ENCODE measurements at places on chromosomes 7 and 10. TPM values are rescaled to one million over a fixed set of nuclear protein-coding genes. Genes with fewer than 3 reads are reported as not detected.

GRCh38 chr7:116922545-116922944 is 30.8 kb upstream of the ST7 start:
- DNase-seq = no peak

DNA sequence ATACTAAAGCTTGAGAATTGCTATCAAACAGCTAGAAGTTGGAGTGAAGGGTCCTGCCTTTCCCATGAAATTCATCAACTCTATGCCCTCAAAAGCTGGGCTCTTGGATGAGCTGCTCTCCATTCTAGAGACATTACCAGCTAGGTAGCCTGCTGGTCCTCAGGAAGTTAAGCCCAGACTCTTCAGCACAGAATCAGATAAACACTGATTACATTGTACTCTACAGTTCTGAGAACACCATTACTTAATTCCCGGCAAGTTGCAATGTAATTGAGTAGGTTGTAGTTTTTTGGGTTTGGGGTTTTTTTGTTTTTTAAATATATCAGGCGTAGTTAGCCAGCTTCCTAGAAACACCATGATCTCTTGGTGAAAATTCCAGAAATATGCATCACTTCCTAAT is 84.1 kb upstream of the PIK3CG start:
- DNase-seq = no peak

DNA sequence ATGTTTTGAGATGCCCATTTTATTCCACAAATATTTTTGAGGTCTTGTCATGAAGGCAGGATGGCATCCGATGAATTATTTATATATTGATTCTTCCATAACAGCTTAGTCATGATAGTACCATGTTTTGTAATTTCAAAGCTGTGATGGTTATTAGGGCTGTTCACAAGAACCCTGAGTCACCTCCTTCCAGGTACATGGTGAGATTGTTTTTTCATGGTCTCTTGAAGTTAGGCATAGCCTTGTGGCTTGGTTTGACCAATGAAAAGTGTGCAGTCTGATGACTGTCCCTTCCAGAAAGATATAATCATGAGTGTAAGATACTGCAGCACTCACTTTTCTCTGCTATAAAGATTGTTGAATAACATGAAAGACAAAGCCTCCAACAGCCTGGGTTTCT is 274.8 kb downstream of the FGFR2 start:
- no peak for DNase-seq

- DNase-seq = no peak
These were observed 18.1 kb upstream of the CNNM2 start for GRCh38 chr10:102900006-102900405.

DNA sequence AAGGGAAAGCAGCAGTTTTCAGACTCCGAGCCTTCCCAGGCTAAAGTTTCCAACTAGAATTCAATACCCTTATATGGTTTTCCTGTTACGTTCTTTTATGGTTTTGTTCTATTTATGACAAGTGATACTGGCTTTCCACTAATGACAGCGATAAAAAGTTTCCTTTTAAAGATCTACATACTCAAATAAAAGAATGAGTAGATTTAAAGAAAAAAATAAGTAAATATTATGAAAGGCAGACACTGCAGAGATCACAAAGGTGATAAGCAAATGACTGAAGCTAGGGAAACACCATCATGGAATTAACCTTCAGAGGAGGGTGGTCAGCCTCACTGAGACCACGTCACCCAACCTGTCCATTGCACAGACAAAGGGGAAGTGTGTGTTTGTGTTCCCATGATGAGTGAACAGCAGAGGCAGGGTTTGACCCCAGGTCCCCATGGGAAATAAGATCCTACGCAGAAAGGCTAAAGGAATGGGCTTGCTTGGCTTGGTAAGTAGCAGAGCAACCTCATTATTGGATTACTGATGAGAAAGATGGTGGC is 4.0 kb downstream of the VSIR start:
- DNase-seq = no peak

DNA sequence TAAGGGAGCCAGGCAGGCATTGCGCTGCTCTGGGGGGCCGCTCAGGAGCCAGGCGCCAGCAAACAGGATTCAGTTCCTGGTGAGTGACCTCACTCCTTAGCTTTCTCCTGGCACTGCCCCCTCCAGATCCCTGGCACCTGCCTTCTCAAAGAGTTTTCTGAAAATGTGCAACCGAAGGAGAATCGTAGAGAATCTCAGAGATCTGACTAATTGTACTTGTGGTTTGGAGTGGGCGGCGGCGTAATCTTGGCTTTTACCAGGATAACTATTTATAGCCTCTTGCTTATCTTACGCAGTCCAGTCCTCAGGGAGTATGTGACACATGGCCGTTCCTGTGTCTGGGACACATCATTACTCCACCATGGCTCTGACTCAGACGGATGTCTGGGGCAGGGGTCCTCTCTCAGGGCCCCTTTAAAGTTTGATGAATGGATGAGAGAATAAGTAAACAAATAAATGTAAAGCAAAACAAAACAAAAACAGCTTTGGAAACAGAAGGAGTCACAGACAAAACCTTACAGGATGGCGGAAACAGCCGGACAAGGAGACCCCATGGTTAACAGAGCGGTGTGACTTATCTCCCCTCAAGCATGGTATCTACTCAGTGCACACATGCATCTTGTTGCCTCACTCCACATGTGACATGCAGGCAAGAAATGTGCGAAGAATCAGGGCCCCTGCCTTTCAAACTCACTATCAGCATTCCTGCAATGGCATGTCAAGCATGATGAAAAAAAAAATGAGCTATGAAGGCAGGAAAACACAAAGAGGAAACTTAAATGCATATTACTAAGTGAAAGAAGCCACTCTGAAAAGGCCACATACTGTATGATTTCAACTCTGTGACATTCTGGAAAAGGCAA is 99.7 kb downstream of the TNS3 start:
- peak; percentile 50 for DNase-seq

DNA sequence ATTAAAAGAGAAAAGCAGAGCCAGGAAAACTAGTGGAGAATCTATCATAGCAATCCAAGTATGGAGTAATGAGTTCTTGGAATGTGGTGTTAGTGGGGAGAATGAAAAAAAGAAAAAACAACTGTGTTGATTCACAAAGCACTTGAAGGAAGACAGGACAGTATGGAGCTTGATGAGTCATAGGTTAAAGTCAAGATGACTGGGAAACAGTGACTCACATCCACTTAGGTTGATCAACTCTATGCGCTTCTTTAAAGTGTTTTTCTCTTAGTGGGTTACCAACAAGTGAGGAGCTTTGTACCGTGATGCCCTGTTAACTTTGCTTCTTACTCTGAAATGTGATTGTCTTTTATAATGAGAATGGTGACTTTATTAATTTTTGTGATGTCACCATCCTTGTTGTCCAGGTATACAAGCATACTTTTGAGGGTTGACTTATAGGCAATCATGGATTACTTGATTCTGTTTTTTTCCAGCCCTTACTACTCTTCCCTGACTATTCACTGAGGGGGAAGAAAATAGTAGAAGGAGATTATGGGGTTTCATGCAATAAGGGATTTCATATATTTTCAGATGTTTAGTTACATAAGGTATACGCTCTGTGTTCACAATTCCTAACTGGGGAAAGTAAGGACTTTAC is 32.1 kb upstream of the MDFIC start:
- DNase-seq = no peak

GHRHR gene
- total RNA-seq = not detected

DNA sequence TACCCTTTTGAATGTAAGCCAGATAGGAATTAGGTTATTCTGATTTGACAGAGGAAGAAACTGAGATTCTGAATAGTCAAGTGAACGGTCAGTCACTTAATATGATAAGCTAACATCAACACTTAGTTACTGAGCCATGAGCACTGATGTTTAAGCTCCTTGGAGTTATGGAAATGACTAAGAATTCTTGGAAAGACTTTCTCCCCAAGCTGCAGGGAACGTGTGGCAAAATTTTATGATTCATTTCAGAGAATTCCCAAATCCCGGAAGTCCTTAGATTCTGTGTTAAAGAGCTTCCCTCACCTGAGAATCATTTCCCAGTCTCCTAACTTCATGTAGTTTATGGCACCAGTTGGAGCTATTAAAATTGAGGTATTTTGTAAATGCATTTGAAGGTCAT is 330.9 kb downstream of the XPNPEP1 start:
- DNase-seq = no peak

DNA sequence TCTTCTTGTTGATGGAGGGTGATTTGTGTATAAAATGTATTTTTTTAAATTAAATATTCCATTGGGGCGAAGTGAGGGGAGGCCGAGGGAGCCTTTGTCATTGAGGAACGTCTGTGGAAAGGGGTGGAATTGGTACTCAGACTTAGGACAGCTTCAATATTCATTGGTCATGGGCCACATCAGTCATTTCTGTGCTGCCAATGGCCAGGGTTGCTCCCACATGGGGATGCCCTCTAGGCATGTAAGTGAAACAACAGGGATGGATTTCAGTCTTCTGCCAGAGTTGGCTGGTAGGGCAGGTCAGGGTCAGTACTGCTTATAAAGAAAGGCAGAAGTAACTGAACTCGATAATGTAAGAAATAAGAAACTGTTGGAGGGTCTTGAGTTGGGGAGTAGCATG is 47.2 kb downstream of the NEURL1 start:
- no peak for DNase-seq

- DNase-seq = peak; percentile 69
These were observed 74.4 kb upstream of the RSU1 start for GRCh38 chr10:16891375-16892313.

EGFR gene
- 36.4 TPM for total RNA-seq

DNA sequence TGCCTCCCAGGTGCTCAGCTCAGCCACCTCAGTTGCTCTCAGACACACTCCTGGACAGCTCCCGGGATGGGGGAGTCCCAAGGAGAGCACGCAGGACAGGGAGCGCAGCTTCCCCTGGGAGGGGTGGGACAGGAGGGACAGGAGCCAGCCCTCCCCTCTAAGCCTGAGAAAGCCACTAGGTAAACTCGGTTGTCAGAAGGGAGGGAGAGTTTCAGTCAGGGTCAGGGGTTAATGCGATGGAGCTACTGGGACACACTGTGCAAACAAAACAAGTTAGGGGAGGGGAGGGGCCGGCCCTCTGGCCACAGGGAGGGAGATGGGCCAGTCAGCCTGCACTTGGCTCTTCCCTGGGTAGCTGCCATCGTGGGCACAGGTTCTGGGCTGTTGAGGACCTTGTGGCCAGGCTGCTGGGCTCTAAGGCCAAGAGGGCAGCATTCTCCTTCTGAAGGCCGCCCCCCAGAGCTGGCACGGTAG is 31.1 kb downstream of the KAZALD1 start:
- no peak for DNase-seq

- DNase-seq = no peak
These were observed 6.1 kb downstream of the ZNF277 start for GRCh38 chr7:112212571-112212970.

DNA sequence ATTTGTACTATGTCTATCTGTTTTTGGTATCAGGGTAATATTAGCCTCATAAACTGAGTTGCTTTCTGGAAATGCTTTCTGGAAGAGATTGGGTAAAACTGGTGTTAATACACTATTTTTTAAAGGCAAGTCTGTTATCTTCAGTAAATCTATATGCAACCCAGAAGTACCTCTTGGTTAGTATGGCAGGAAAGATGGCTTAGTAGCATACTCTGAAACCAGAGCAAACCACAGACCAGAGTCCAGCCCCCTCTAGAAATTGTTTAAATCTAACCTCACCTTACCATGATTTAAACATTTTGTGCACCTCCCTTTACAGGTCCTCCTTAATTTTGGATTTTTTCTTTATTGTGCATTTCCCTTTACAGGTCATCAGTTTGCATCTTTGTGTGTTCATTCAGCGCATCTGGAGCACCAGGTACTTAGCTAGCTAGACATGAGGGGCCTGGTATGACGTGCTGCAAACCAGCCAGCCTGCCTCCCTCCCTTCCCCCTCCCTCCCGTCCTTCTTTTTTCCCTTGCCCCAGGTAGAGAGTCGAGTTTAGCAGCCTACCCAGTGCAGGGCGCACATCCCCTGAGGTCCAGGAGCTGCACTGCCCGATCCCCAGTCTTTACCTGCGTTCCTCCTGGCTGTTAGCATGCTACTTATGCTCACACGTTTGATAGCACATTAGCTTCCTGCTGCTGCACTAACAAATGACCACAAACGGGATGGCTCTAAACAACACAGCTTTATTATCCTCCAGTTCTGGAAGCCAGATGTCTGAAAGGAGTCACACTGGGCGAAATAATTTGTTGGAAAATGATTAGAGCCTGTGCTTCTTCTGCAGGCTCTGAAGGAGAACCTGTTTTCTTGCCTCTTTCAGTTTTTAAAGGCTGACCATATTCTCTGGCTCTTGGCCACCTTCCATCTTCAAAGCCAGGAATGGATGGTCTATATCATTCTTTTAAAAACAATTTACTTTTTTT is 299.9 kb upstream of the HABP2 start:
- no peak for DNase-seq

PTPN20 gene
- 4.4 TPM for total RNA-seq

DNA sequence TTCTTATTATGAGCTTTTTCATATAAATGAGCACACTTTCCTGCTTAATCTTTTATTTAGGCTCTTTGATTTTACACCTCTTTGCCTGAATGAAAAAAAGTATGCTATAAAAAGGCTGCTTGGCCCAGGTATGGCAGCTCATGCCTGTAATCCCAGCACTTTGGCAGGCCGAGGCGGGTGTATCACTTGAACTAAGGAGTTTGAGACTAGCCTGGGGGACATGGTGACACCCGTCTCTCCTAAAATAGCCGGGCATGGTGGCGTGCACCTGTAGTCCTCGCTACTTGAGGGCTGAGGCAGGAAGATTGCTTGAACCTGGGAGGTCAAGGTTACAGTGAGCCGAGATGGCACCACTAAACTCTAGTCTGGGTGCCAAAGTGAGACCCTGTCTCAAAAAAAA is 72.9 kb downstream of the DOCK4 start:
- DNase-seq = no peak

- DNase-seq = peak; percentile 49
These were observed 7.5 kb upstream of the RBP3 start for GRCh38 chr10:47340608-47341170.

DNA sequence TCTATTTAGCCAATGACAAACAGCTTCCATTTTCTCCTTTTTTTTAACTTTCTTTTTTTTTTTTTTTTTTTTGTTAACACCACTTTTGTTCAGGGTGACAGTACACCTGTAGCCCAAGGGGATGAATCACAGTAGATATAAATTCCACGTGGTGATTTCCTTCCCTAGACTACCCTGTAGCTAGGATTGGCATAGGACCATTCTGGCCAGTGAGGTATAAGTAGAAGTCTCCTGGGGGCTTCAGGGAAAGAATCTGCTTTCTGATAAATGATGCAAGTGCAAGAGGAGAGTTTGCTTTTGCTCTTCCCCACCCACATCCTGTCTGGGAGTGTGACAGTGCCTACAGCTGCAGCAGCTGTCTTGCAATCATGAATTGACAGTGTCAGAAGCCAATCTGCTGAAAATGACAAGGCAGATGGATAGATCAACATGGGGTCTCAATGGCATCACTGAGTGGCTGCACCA is 63.2 kb upstream of the TOMM7 start:
- no peak for DNase-seq

GRCh38 chr7:73815436-73815835 is 15.4 kb upstream of the CLDN4 start:
- no peak for DNase-seq

- no peak for DNase-seq
These were observed 341.0 kb upstream of the PHF14 start for GRCh38 chr7:10632712-10633111.

- DNase-seq = no peak
These were observed 471.5 kb upstream of the CNTNAP2 start for GRCh38 chr7:145645135-145645515.

CCL26 gene
- total RNA-seq = not detected

CBLL1 gene
- total RNA-seq = 22.3 TPM

UNC5B gene
- total RNA-seq = 26.6 TPM

MAT1A gene
- not detected for total RNA-seq

- DNase-seq = no peak
These were observed 52.1 kb downstream of the ADRB1 start for GRCh38 chr10:114095559-114096337.

CALHM3 gene
- total RNA-seq = not detected

Data from uterus (tissue), 4 donors.